ENCODE measurements at places on chromosomes 2 and 18.

- no peak for DNase-seq
These were observed 79.8 kb upstream of the CYRIA start for GRCh38 chr2:16745466-16745865.

GRCh38 chr18:7062811-7063210 is 54.8 kb downstream of the LAMA1 start:
- no peak for DNase-seq

DNA sequence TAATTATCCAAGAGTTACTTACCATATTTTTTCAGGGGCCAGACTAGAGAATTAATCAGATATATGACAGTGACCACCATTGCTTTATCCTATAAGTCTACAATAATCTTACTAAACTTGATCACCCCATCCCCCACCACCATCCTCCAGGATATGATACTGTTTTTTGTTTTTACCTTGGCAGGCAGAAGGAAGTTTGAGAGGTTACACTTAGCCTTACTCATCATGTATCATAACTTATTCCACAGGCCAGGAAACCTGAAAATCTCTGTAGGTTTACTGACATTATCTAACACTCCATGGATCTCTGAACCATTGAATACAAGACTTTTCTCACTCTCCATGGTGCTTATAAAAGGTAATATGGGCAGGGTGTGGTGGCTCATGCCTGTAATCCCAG is 602.7 kb downstream of the KCNJ3 start:
- DNase-seq = no peak

- no peak for DNase-seq
These were observed 64.5 kb upstream of the ADAM23 start for GRCh38 chr2:206378835-206379234.

DNA sequence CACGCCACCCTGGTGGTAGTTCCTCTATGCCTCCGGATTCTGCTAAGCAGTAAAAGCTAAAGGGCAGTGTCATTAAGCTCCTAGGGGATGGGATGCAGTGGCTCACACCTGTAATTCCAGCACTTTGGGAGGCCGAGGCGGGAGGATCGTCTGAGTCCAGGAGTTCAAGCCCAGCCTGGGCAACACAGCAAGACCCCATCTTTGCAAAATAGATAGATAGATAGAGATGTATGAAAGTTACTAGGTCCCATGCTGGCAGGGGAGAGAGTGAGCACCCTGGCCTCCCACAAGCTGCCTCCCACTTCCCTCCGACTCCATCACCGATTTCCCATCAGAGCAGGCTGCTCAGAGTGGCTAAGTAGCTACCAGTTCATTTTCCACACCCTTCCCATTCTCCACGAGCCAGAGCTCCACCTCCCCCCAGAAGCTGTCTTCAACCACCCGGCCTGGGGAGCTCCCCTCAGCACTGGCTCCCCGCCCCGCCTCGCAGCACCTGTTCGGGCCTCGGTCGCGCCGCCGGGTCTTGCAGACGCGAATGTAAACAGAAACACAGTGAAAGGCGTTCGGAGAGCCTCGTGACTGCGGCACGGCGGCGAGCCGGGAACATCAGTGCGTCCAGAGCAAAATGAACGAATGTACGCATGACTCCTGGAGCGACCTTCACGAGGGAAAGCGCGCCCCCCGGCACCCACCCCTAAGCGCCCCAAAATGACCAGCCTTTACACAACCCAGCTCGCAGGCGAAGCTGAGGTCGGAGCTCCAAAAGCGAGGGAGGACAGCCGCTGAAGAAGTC is 598 bp upstream of the CEP68 start:
- DNase-seq = no peak

Data from AG04450 (cell line).